ENCODE measurements at places on chromosomes 6 and 20. TPM values are rescaled to one million over a fixed set of nuclear protein-coding genes. Genes with fewer than 3 reads are reported as not detected.

Gene NMBR
- not detected for total RNA-seq

Gene SGK2
- total RNA-seq: 0.11 TPM

Gene FAM83B
- total RNA-seq: not detected

Gene PSORS1C2
- total RNA-seq: not detected

Gene TBXT
- total RNA-seq: not detected

Gene RIMS1
- not detected for total RNA-seq

DNA sequence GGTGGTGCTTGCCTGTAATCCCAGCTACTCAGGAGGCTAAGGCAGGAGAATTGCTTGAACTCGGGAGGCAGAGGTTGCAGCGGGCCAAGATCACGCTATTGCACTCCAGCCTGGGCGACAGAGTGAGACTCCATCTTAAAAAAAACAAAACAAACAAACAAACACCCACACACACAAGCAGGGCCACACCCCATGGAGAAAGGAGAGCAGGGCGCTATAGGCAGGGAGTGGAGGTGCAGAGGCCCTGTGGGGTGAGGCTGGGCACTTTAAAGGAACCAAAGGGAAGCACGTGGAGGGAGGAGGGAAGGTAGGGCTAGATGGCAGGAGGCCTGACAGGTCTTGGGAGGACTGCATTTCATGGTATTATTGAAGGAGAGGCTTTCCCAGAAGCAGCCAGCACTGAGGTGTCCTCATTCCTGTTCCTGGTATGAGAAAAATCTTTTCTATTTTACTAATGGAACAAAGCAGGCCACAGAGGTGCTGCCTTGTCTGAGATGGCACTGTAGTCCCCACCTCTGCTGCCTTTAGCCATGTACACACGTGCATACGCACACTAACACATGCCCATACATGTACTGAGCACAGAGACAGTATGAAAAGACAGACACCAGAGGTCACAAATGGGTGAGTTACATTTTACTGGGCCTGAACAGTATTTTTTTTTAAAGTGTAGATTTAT lies 44.0 kb downstream of the BCAS4 start:
- no peak overlapping the region for H3K4me3 ChIP-seq
- no peaks in the 10 kb centered on the region for H3K4me1 ChIP-seq

GRCh38 chr20:17287503-17287902 lies 60.7 kb downstream of the PCSK2 start:
- H3K27ac ChIP-seq: no peak overlapping the region
- no peak for DNase-seq
- no peaks in the 10 kb centered on the region for H3K4me1 ChIP-seq
- no peaks in the 10 kb centered on the region for H3K36me3 ChIP-seq
- H3K27me3 ChIP-seq: no peaks in the 10 kb centered on the region

DNA sequence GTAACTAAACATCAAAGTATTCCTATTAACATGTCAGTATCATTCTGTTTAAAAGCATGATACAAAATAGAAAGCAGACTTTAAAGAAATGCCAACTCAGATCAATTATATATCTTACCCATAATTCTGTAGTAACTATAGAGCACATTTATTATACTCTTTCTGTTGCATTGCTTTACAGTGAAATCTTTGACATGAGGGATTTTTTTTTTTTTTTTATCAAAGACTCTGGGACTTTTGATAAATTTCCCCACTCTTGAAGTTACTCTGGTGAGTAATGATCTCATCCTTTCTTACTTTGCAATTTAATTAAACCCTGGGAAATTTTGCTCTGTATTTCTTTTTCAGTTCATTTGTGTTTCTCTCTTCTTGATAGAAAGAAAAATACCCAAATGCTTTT lies 17.4 kb downstream of the ADGRF4 start:
- H3K4me3 ChIP-seq: no peak overlapping the region
- no peaks in the 10 kb centered on the region for H3K4me1 ChIP-seq
- DNase-seq: no peak

GRCh38 chr6:33963136-33963750 lies 159.4 kb upstream of the MLN start:
- H3K27ac ChIP-seq: no peak overlapping the region
- no peak for DNase-seq
- no peaks in the 10 kb centered on the region for H3K4me1 ChIP-seq
- H3K27me3 ChIP-seq: peaks cover 10% of the 10 kb centered on the region
- no peaks in the 10 kb centered on the region for H3K36me3 ChIP-seq

DNA sequence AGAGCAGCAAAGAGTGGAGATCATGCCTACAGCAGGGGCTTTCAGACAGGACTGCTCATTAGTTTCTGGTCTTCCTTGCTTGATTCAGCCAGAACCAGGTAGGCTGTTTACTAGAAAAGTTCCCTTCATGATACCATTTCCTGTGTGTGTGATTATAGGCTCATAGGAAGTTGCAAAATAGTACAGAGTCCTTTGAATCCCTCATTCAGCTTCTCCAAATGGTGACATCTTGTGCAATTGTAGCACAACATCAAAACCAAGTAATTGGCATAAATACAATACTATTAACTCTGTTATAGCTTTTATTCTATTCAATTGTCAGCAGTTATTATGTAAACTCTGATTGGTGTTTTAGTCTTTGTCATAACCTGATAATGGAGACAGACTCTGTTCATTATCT lies 347.3 kb upstream of the CDH4 start:
- H3K4me3 ChIP-seq: no peak overlapping the region
- no peaks in the 10 kb centered on the region for H3K36me3 ChIP-seq
- no peak for DNase-seq
- no peak overlapping the region for H3K27ac ChIP-seq
- H3K27me3 ChIP-seq: no peaks in the 10 kb centered on the region

GRCh38 chr20:356745-357144 lies 9.8 kb downstream of the NRSN2 start:
- H3K4me3 ChIP-seq: no peak overlapping the region
- peaks cover 3% of the 10 kb centered on the region for H3K4me1 ChIP-seq
- DNase-seq: no peak
- no peaks in the 10 kb centered on the region for H3K36me3 ChIP-seq
- peak overlapping the region; percentile 10 for H3K27ac ChIP-seq

GRCh38 chr6:106591111-106591825 lies 38.0 kb downstream of the RTN4IP1 start:
- no peak overlapping the region for H3K4me3 ChIP-seq
- no peak overlapping the region for H3K27ac ChIP-seq
- no peaks in the 10 kb centered on the region for H3K27me3 ChIP-seq

GRCh38 chr6:132341646-132342045 lies 59.6 kb downstream of the MOXD1 start:
- H3K36me3 ChIP-seq: no peaks in the 10 kb centered on the region
- H3K27ac ChIP-seq: no peak overlapping the region
- DNase-seq: no peak
- H3K4me1 ChIP-seq: no peaks in the 10 kb centered on the region

DNA sequence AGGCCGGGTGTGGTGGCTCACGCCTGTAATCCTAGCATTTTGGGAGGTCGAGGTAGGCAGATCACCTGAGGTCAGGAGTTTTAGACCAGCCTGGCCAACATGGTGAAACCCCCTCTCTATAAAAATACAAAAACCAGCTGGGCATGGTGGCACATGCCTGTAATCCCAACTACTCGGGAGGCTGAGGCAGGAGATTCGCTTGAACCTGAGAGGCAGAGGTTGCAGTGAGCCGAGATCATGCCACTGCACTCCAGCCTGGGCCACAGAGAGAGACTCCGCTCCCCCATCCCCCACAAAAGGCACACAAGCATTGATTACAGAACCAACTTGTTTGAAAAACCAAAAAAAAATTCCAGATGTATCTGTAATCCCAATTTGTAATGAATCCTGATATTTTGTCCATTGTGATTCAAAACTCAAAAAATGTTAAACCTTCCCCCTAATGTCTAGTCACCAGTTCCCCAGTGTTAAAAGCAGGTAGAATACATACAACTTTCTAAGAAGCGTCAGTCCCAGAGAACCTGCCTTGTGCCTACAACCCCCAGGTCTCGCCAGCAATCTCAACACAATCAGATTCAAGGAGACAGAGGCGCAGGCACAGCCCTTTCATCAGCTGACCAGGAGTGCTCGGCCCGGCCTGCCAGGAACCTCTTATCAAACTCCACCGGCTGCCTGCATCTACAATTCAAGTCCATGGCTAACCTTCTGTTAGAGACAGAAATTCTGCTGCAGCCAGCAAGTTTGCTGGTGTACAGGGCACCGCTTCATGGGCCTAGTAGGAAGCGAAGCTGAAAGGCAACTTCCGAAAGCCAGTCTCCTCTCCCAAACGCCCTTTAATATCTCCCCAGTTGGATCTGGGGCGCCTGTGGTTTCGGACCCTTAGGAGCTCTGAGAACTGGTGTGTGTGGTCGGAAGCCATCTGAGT lies 2.1 kb downstream of the EZR start:
- no peak for DNase-seq
- H3K36me3 ChIP-seq: peaks cover 4% of the 10 kb centered on the region
- H3K27me3 ChIP-seq: no peaks in the 10 kb centered on the region
- H3K4me1 ChIP-seq: peaks cover 59% of the 10 kb centered on the region
- peak overlapping the region; percentile 94 for H3K4me3 ChIP-seq

DNA sequence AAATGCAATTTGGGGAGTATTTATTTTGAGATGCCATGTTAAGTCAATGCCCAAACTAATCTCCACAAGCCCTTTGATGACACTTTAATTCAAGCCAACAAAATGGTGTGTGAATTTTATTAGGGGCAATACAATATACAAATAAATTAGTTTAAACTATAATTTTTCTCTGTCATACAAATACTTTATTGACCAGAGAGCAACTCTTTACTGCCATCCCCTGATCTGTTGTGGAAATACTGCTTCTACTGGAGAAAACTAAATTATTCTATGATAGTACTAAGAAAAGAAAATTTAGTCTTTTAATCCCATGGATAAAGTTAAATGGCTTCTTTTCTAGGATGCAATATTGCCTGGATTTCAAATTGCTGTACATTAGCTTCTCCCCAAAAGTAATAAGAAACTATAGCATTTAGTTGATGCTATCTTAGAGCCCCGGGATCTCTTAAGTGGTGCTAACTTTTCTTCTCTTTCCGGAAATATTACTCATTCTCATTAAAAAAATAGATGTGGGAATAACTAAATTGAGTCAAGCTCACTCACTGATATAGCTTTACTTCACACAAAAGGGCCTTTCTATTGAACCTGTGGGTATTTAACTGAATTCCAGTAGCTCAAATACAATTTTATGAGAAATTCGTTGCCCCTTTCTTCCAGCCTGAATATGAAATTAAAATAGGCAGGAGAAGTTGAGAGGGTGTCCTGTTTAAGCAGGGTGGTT lies 49.2 kb downstream of the SMPDL3A start:
- H3K36me3 ChIP-seq: no peaks in the 10 kb centered on the region
- no peak overlapping the region for H3K27ac ChIP-seq
- no peak overlapping the region for H3K4me3 ChIP-seq
- no peaks in the 10 kb centered on the region for H3K27me3 ChIP-seq
- H3K4me1 ChIP-seq: no peaks in the 10 kb centered on the region

GRCh38 chr20:32110173-32110704 lies 725 bp downstream of the TM9SF4 start:
- H3K36me3 ChIP-seq: no peaks in the 10 kb centered on the region
- no peaks in the 10 kb centered on the region for H3K27me3 ChIP-seq
- H3K4me3 ChIP-seq: peak overlapping the region; percentile 99

DNA sequence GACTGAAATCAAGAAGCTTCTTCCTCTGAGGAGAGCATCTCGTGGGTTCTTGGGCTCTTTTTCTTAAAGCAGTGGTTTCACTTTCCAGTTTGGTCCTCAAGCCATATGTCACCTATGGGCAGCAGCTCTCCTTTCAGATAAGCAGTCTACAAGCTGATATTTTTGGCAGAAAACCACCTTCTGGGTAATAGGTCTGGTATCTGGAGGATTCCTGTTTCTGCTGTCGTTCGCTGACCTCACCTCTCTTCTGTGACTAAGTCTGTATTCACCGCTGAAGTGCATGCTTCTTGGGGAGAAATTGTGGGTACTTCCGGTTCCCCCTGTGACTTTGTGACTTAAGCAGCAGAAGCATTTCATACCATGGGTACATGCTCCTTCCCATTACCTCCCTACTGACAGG lies 193.6 kb downstream of the EDN1 start:
- no peak for DNase-seq
- H3K4me3 ChIP-seq: no peak overlapping the region
- H3K4me1 ChIP-seq: no peaks in the 10 kb centered on the region
- H3K36me3 ChIP-seq: no peaks in the 10 kb centered on the region

DNA sequence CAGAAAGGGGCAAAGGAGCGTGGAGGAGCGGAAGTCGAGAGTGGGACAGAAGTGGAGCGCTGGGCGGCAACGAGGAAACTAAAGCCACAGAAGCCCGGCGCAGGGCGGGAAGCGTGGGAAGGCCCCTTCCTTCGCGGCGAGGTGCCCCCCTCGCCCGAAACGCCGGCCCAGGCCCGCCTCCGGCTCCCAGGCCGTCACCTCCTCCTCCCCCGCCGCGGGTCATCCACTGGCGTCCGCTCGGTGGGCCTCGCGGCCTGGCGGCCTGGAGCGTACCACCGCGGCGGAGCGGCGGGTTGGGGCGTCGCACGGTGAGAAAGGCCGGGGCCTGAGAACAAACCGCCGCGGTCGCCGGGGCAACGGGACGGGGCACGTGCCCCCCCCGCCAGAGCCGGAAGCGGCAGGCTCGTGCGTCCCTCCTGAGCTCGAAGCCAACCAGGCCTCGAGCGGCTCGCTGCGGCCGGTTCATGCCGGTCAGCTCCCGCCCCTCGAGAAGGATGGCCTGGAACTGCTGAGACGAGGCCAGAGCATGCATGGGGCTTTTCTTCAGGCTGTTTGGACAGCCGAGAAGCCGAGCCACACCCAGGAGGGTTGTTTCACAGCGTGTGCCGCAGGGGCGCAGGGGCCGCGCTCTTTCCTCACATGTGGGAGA lies at the start of gene TCP11:
TCP11 (minus strand) TSS at position 333 of the 649 bp plus-strand sequence. CDS start 469 bp downstream, outside the sequence.
- DNase-seq: peak; percentile 5
- H3K4me1 ChIP-seq: peaks cover 9% of the 10 kb centered on the region
- peaks cover 8% of the 10 kb centered on the region for H3K27me3 ChIP-seq

DNA sequence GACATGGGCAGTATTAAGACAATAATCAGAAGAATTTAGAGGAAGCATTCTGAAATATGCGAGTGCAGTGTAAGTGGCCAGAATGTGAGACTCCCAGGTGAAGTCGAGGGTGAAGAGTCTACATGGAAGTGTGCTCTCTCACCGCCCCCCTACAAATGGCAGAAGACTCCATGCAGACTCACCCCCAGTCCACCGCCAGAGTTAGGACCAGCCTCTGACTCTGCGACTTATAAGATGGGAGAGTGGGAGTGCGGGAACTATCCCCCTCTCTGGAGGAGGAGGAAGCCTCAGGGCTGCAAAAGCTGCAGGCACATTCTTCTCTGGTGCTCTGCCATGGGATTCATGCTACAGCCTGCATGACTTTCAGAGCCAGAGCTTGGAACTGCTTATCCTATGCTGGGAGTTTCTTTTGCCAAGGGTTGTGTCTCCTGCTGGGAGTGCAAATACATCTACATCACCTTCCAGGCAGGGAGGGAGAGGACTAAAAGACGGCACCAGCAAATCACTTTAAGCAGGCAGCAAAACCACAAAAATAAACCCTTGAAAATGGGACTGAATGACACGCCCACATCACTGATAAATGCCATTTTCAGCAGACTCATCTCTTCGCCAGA lies 206.7 kb upstream of the SULF2 start:
- no peaks in the 10 kb centered on the region for H3K27me3 ChIP-seq
- H3K27ac ChIP-seq: no peak overlapping the region
